Stimulated activated CD4-positive, alpha-beta T cell treated with anti-CD3 and anti-CD28 coated beads, TNF-alpha, amount 100 ng/mL, for 24 hours (primary cell): ENCODE measurements at places on chromosomes 2 and 18.

GRCh38 chr2:36487947-36488346, 110.0 kb downstream of the FEZ2 start:
- DNase-seq, result no peak

- no peak for DNase-seq
Measured at GRCh38 chr2:237411092-237411601, 2.8 kb downstream of the COL6A3 start.

GRCh38 chr2:161102770-161103450, 57.3 kb upstream of the TANK start:
- no peak for DNase-seq

GRCh38 chr2:130355578-130356431, at the start of gene PTPN18:
Gene PTPN18 (plus strand): TSS chr2:130356056. CDS start chr2:130356108, 52 bp downstream.
- no peak for DNase-seq

DNA sequence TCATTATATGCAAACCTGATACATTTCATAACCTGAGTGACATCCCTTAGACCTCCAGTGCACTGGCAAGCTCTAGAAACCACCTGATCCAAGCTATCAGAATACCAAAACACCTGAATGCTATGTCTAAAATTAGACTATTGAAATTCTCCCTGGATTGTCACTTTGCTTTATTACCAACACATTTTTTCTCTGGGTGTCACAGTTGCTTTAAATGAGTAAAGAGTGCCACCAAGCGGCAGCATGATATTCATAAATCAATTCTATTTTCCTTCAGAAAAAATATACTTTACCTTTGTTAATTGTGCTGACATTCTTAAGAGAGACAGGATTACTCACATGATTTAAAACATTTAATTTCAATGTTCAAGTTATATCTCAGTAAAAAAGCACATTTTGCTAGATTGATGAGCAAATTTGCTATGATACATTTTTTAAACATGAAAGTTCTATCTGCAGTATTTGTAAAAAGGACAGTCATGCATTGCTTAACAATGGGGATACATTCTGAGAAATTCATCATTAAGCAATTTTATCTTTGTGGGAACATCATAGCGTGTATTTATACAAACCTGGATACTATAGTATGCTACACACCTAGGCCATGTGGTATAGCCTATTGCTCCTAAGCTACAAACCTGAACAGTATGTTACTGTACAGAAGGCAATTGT, 338.4 kb upstream of the SLC39A10 start:
- peak; percentile 7 for DNase-seq

- DNase-seq, result no peak
Measured at GRCh38 chr18:55763805-55764204, 175.8 kb upstream of the TCF4 start.

DNA sequence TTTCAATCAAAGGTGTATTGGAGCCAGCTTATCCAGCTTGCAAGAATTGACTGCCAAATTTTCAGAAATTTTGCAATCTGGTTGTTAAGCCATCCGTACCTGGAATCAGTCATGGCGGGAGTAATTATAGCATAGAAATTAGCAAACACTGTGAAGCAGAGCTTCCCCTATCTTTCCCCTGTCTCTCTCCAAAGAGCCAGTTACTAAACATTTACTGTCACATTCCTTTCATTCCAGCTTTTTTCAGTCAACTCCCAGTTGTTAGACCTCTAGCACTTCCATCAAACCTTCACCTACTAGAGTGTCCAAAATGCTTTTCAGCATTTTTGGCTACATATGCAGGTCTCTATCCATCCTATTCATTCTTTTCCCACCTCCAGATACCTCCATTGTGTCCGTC, 137.4 kb downstream of the MC4R start:
- DNase-seq, result no peak

GRCh38 chr2:98601532-98602132, 6.7 kb downstream of the COA5 start:
- no peak for DNase-seq

DNA sequence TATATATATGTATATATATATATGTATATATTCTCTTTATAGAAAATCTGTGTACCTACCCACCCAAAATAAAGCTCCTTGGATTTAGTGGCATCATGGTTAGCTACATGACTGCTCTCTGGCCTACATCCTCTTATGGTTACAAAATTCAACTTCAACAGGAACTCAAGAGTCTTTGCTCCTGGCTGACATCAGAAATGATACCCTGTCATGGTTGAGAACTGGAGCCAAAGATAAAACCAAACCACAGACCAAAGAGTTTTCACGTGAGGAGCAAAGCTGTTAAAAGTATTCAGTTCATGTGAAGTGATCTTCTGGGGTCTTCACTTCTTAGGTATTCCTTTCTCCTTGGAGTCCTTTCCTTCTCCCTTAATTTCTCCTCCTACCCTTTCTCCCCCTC, 476.3 kb downstream of the SOX11 start:
- no peak for DNase-seq

- DNase-seq, result peak; percentile 11
Measured at GRCh38 chr2:237128026-237128703, 42.5 kb downstream of the COPS8 start.

- DNase-seq, result no peak
Measured at GRCh38 chr2:143505542-143505941, 376.3 kb downstream of the ARHGAP15 start.

DNA sequence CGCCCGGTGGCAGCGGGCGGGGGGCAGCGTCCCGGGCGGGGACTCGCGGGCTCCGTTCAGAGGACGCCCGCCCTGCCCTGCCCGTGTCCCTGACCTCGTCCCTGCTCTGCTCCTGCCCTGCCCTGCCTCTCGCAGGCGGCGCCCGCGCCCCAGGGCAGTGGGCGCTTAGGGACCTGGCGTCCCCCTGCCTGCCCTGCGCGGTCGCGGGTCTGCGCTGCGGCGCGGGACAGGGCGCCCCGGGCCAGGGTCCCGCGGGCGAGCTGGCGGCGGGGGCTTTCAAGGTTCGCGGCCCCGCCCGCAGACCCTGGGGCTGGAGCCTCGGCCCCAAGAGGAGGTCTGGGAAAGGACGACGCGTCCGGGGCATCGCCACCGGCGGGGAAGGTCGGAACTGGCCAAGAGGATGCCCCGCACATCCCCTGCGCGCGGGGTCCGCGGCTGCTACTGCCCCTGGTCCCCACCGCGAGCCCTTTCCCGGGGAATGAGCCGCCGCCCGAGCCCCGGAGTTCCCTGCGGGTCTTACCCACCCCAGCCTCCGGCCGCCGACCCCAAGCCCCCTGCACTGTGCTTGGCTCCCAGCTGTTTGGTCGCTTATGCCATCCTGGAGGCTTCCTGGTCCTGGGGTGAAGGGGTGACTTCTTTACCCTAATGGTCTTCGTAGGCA, 679 bp downstream of the RNF144A start:
- no peak for DNase-seq

DNA sequence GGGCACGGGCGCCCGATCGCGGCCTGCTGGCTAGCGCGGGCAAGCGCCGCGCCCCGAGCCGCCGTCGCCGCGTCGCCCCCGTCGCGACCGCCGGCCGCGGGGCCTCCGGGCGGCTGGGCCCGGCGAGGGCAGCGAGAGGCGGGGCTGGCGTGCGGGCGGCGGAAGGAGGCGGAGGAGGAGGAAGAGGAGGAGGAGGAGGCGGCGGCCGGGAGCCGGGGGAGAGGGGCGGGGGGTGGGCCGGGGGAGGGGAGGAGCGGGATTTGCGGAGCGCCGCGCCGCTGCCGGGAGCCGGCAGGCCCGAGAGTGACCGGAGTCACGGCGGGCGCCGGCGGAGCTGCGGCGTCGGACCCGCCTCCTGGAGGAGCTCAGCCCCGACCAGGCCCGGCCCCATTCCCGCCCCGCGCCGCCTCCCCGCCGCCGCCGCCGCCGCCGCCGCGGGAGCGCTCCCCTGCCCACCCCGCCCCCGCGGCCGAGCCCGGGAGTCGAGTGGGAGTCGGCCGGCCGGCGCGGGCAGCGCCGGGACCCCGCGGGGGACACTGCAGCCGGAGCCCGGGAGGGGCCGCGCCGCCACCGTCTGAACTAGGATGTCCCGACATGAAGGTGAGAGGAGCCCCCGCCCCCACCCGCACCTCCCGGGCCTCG, at the start of gene KCMF1:
KCMF1 (plus strand) TSS at position 294 of the 642 bp plus-strand sequence; CDS start at position 585, 291 bp downstream.
- DNase-seq, result peak; percentile 79

DNA sequence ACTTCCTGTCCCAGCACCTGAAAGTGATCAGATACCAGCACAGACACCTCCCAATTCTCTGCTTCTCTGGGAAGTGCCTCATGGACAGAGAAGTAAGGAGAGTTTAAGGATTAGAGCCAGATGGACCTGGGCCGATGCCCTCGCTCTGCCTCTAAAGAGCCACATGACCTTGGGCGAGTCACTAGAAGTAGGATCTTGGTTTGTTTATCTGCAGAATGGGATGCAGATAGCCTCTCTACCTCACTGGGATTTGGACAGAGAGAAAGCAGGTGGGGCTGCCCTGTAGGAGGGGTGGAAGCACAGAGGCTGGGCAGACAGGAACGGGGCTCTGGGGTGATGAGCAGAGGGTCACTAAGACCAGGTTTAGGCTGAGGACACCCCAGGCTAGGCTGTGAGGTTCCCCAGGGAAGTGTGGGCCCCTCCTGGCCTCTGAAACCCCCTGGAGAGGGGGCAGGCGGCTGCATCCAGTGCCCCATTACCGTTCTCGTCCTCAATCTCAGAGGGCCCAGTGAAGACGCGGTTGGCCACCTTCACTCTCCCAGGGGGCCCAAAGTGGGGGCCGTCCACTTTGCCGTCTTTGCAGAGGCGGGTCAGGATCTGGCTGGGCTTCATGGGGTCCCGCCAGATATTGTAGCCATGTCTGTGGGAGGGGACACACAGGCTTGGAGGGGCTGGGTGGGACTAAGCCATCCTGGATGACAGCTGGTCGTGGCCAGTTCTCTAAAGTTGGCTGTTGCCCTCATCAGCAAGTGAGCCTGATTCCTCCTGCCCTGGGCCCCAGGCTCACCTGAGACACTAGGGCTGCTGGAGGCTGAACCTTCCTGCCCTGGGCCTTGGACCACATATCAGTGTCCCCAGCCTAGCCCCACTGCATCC, 13.3 kb downstream of the OTOF start:
- no peak for DNase-seq

DNA sequence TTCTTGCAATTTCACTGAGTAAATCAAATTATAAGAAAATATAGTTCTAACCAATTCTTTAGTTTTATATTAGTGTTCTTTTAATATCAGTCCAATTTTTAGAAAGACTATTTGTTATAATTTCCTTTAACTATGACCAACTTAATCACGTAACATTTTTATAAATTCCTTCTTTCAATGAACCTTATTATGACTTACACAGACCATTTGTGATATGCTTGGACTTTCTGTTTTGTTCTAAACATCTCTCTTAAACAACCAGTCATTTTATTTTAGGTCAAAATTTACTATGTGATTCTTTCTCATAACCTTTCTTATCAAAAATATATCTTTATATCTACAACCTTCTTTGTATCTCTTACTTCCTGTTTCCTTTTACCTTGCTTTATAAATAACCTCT, 39.5 kb upstream of the DYNAP start:
- DNase-seq, result no peak

GRCh38 chr2:144233733-144234541, 286.0 kb downstream of the ZEB2 start:
- no peak for DNase-seq

DNA sequence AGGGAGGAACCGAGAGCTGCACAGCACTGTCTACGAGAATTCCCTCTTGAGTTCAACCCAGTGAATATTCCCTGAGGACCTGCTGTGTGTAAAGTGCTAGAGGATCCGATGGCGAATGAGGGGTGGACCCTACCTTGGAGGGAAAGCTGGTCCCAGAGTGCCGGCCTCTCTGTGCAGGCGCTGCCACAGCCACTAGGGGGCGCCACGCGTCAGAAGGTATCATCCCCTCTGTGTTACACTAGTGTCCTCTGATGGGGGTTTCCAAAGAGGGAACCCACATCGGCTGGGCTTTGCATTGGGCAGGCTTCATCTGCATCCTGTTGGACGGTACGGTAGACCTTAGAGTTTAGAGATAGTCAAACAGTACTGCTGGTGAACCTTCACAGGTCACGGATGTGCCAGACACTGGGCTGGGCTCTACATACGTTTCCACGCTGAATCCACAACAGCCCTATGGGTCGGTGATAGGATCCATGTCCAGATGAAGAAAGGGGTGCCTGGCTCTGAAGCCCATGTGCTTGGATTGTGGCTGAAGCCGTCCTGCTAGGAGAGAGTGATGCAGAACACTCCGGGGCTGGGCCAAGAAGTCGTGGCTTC, 39.0 kb downstream of the COA5 start:
- peak; percentile 67 for DNase-seq

GRCh38 chr2:10397878-10398277, 50.2 kb downstream of the ODC1 start:
- DNase-seq, result no peak

- no peak for DNase-seq
Measured at GRCh38 chr2:67651565-67651964, 254.4 kb downstream of the ETAA1 start.

GRCh38 chr2:96123936-96124335, 7.6 kb upstream of the ADRA2B start:
- DNase-seq, result no peak

DNA sequence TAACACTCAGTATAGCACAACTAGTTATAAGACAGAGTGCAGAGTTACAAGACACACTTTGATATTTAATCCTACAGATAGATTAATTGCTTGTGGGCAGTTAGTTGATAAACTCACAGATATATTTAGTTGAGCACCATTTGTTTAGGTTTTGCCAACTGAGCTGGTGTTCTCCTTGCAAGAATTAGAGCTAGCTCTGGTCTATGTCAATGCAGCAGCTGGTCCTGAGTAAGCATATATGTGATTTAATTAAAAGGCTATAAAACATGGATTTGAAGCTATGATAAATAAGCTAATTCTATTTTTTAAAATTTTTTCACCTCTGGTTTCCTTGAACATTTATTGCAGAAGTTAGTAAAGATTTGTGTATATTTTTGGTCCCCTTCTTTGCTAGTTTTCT, 35.6 kb downstream of the GPD2 start:
- no peak for DNase-seq

DNA sequence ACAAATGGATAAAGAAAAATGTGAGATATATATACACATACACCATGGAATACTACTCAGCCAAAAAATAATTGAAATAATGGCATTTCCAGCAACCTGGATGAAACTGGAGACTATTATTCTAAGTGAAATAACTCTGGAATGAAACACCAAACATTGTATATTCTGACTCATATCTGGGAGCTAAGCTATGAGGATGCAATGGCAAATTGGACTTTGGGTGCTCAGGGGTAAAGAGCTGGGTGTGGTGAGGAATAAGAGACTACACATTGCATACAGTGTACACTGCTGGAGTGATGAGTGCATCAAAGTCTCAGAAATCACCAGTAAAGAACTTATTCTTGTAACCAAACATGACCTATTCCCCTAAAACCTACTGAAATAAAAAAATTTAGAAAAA, 636.0 kb upstream of the LRATD1 start:
- no peak for DNase-seq
